Tongue (tissue), 3 donors: ENCODE measurements at places on chromosomes 16 and 17. TPM values are rescaled to one million over a fixed set of nuclear protein-coding genes. Genes with fewer than 3 reads are reported as not detected.

The TNP2 gene
- total RNA-seq: not detected

The WNT3 gene
- 1.4 TPM for total RNA-seq

The ADAP2 gene
- total RNA-seq: 5.5 TPM

The GNGT2 gene
- 0.92 TPM for total RNA-seq

The PSMB3 gene
- total RNA-seq: 64.7 TPM

The CRYM gene
- total RNA-seq: 4.2 TPM

The CCR7 gene
- not detected for total RNA-seq

The CD19 gene
- total RNA-seq: not detected

The SEPTIN12 gene
- total RNA-seq: not detected

The BEAN1 gene
- not detected for total RNA-seq

The MPP3 gene
- 6.8 TPM for total RNA-seq

The ABI3 gene
- 4.5 TPM for total RNA-seq

The C1QTNF8 gene
- total RNA-seq: not detected

The MARCHF10 gene
- 0.10 TPM for total RNA-seq

The SLC12A3 gene
- total RNA-seq: not detected

The SLC25A10 gene
- total RNA-seq: 10.6 TPM

The ZDHHC7 gene
- total RNA-seq: 42.7 TPM

The TTLL6 gene
- total RNA-seq: not detected

The DNAI2 gene
- 0.21 TPM for total RNA-seq

The DNASE1L2 gene
- total RNA-seq: 1.3 TPM

The KRTAP4-6 gene
- total RNA-seq: not detected

The ALOX12B gene
- 0.72 TPM for total RNA-seq

The KRTAP9-4 gene
- not detected for total RNA-seq
